Activated CD8-positive, alpha-beta memory T cell treated with anti-CD3 and anti-CD28 coated beads for 48 hours (primary cell): ENCODE measurements at places on chromosomes 5 and 9.

GRCh38 chr5:55415071-55415470 is 107.3 kb downstream of the MTREX start:
- no peak for DNase-seq

DNA sequence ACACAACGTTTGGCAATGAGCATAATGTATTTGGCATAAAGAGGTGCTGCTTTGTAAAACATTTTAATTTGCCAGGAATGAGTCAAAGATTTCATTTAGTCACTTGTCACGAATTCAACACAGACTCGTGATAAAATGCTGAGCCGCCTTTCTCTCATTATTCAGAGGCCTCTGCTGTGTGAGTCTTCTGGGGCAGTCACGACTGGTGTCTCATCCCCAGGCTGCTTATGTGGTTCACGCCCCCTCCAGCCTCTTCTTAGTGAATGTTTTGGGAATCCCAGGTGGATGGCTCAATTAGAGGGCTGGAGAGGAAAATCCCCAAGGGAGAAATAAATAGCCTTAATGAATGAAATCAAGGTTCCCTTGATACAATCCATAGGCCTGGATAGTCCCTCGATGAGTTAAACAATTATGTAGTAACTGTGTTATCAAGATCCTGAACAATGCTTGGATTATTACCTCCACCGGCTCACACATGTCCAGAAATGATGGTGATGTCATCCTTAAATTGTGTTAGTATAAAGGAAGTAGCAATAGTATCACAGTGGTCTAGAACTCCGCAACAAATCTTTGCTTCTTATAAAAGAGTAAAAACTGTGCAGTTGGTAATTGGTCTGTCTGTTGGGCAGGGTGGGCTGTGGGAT is 192.1 kb upstream of the ADAMTS16 start:
- no peak for DNase-seq

GRCh38 chr5:54337523-54337922 is 27.1 kb upstream of the ARL15 start:
- DNase-seq, result no peak

DNA sequence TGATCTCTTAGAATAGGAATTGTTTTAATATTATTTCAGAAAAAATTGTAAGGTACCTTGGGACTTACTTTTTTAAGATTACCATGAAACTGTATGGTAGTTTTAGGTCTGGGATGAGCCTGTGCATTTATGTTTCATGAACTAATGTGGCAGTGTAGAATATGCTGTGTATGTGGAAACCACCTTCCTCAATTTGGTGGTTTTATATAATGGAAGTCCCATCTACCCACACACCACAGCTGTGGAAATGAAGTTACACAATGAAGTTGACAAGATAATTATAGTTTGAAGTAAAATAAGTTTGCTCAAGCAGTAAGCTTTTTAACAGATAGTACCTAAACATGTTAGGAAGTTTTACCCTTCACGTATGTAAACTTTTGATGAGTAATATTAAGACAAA is 24.4 kb downstream of the WDR36 start:
- no peak for DNase-seq

DNA sequence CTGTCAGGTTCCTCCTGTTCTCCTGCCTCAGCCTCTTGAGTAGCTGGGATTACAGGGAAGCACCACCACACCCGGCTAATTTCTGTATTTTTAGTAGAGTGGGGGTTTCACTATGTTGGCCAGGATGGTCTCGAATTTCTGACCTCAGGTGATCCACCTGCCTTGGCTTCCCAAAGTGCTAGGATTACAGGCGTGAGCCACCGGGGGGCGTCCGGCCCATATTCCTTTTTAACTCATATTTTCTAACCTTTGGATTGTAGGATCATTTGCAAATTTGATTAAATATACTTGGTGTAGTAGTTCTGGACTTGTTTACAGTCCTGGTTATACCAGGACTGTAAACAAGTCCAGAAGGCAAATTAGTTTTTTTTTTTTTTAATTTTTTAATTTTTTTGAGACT is 4.3 kb downstream of the TCERG1 start:
- DNase-seq, result no peak

- DNase-seq, result no peak
These were observed 1.5 kb downstream of the COL27A1 start for GRCh38 chr9:114156657-114157421.

DNA sequence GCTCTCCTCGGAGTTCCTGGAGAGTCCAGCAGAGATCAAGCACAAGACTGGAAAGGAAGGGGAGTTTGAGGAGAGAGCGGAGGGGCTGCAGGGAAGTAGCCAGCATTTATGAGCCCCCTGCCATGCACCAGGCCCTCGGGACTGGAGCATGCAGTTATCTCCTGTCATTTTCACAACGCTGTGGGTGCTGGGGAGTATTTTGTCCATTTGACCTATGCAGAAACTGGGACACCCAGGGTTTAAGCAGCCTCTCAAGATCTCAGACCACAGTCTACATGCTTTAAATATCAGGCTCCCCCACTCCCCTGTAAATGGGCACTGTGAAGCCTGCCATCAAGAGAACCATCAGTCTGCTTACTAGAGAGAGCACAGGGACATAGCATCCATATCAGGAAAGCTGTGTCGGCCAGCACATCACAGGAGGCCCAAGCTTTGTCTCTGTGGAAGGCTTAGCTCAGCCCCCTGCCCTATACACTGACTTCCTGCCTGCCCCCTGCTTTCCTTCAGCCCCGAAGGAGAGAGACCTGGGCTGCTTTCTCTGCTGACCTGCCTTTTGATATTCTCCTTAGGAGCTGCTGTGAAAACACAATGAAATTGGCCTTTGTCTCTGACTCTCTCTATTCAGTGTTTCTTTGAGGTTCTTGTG is 7.3 kb downstream of the FOXI1 start:
- no peak for DNase-seq
